ENCODE measurements at places on chromosomes 11 and 22.

DNA sequence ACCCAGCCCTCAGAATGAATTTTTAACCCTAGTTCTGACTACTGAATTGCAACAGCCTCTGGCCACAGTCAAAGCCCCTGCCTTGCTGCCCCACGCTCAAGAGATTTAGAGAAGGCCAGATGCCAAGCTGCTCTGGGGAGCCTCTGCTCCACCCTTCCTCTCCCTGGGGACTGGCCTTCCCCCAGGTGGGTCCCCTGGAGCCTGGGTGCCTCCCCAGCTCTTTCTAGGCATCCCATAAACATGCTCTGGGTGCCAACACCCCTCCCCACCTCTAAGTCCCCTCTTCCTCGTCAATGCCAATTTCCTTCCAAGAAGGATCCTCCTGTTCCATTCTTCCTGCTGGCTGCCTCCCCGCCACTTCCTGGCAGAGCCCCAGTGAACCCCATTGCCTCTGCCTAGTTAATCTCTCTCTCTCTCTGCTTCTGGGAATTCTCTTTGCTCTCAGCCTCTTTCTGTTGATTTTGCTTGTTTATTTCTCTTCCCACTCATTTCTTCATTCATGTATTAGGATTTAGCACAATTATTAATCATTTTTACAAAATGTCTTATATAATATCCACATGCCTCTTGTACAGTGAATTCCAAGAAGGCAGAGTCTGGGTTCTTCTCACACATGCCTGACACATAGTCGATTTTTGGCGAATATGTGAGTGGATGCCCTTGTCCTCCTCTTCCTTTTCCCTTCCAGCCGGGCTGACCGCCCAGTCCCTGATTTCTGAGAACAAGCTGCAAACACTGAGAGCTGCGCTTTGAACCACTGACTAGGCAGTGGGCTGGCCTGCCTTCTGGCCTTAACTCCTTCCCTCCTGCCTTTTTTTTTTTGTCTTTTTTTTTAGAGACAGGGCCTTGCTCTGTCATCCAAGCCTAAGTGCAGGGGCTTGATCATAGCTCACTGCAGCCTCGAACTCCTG lies 17.5 kb downstream of the UQCR10 start:
- DNase-seq, result no peak

DNA sequence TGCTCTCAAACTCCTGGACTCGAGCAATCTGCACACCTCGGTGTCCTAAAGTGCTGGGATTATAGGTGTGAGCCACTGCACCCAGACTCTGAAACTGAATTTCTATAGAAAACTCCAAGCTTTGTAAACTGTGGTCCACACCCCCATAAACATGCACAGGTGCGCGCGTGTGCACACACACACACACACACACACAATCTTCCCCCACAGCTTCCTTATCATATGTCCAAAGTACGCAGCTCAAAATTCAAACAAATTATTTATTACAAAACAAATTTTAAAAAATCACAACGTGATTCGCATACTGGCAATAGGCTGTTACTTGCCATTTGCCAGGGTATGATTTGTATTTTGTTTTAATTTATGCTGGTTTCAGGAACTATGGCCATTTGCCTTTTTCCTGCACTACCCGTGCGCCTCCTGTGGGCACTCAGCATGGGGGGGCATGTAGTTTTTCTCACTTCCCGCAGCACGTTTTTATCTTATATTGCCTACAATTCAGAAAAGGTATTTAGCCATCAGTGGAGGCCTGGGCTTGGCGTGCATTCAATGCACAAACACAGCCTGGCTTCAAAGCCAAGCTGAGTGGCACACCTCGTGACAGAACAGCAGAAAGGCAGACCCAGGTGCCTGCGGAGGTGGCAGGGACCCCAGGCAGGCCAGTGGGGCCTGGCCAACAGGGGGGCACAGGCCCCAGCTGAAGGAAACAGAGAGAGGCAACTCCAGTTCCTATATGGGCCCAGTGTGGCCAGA lies 10.8 kb upstream of the SNX32 start:
- no peak for DNase-seq

- no peak for DNase-seq
Observed at GRCh38 chr22:27213766-27214581, 556.6 kb downstream of the MIAT start.

- peak; percentile 82 for DNase-seq
Observed at GRCh38 chr11:112321501-112322172, 61.0 kb upstream of the PLET1 start.

DNA sequence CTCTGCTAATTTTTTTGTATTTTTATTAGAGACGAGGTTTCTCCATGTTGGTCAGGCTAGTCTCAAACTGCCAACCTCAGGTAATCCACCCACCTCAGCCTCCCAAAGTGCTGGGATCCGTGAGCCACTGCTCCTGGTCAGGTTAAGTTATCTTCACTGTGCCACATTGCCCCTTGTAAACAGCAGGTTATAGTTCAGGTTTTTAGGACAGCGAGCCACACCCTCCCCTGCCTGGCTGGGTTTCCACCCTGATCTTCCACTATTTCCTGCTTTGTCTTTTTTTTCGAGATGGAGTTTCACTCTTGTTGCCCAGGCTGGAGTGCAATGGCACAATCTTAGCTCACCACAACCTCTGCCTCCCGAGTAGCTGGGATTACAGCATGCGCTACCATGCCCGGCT lies 16.1 kb downstream of the ACO2 start:
- DNase-seq, result no peak

- DNase-seq, result peak; percentile 49
Observed at GRCh38 chr11:6604081-6604626, 580 bp downstream of the ILK start.

- DNase-seq, result no peak
Observed at GRCh38 chr11:66159324-66159984, 89.4 kb downstream of the PACS1 start.

GRCh38 chr11:125569915-125570621 lies 791 bp downstream of the EI24 start:
- DNase-seq, result no peak

DNA sequence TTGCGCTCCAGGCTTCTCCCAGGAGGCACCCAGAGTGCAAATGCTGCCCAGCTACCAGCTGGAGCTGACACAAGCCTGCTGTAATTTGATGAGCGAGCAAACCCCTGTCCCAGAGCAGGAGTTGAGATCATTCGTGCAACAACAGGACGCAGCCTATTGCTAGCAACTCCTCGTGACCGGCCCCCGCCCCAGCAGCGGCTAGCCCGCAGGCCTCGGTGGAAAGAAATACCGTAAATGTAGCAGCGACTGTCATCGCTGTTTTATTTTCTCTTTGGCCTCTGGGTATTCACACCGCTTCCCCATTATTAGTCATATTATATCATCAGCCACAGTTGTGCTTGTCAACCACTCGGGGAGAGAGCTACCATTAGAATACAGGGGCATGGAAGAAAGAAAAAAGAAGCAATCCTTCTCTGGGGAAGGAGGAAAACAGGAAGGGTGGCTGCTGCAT lies 59.2 kb upstream of the ATXN10 start:
- DNase-seq, result no peak

DNA sequence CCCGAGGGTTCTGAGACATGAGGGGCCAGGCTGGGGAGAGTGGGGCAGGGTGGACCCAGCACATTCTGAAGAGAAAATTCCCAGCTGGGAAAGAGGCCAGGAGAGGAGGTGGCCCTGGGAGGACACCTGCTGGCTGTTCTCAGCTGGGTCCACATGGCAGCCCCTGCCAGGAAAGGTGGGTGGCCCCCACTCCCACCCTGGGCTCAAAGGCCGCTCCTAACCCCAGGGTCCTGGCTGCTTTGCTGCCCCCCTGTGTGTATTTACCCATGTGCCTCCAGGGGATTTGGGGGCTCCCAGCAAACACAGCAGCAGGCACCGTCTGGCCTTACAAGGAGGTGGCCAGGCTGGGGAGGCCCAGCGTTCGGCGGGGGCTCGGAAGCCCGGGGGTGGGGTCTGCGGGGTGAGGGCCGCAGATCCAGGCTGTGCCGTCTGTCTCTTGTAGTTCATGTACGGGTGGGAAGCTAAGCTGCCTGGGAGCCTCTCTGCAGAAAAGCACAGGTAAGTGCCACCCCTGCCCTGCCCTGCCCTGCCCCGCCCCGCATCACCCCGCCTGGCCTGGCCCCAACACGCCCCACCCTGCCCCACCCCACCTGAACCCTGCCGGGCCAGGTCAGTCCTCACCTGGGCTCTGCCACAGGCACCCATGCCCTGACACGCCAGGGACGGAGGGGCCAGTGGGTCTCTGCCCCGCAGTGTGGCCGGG lies 10.6 kb downstream of the MUC5B start:
- DNase-seq, result no peak

- no peak for DNase-seq
Observed at GRCh38 chr11:5737091-5737490, 843 bp downstream of the OR56B1 start.

GRCh38 chr11:1496091-1496760 lies 9.6 kb upstream of the MOB2 start:
- DNase-seq, result no peak

DNA sequence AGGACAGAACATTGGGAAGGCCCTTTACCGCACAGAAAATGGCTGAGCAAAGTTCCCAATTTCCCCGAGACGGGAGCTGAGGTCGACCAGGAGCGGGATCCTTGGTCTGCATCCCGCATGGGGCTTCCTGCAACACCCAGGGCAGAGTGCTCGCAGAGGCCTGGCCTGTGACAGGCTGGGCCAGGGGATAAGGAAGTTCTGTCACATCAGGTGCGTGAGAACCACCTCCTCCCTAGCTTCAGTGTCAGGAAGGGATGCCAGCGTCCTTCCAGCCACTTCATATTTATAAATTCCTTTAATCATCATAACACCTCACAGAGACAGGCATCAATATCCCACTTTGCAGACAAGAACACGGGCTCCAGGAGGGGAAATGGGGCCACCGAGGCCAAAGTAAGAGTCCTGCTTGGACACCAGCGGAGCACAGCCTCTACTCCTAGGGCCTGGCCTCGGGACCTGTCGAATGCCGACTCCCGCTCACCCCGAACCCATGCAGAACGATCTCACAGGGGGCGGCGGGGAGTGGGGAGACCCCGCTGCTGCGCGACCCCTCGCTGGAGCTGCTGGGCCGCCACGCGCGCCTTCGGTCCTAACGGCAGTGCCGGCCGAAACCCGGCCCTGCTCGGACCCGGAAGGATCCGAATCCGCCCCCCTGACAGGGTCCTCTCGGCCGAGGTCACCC lies 532 bp downstream of the BET1L start:
- no peak for DNase-seq

- DNase-seq, result no peak
Observed at GRCh38 chr11:130550150-130550549, 101.7 kb downstream of the ADAMTS15 start.

DNA sequence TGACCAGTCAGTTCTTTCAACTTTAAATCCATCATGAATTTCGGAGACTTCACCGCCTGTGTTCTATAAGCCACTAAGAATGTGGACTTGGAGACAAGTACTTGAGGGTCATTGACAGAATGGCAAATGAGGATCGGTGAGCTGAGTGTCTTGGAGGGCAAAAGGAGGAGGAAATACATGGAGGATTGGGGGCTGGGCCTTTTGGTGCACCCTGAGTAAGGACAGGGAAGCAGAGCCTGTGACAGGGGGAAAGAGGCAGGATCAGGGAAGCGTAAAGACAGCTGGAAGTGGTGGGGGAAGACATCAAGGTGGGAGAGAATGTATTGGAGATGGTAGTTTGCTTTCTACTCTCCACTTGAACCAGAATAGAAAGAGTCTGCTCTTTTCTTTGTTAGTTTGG lies 70.4 kb upstream of the MTMR2 start:
- no peak for DNase-seq

GRCh38 chr11:105823495-105824033 lies 198.5 kb downstream of the MSANTD4 start:
- DNase-seq, result no peak

- DNase-seq, result no peak
Observed at GRCh38 chr22:39363751-39364515, 14.1 kb downstream of the SYNGR1 start.

DNA sequence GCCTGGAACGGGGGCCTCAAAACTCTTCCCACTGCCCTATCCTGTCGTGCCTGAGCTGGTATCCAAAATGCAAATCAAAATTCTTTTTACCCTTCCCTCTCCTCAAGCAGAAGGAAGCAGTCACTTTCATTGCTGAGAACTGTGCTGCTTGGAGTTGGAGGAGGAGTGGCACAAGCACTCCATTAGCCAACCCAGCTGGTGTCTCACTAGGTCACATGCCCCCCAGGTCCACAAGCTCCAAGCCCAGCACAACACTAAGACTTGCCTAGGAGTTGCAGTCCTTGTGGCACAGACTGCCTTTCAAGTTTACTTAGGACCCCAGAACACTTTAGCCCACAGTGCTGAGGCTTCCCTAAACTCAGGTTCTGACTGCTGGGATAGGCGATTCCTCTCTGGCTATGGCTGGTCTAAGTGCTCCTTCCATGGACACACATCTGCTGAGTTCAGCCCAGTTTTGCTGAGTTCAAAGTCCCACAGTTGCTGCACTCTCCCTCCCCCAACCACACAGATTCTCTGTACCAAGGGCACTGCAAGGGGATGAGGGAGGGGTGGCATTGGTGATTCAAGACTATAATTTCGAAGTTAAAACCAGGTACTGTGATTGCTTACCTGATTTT lies 68.6 kb downstream of the CHRDL2 start:
- no peak for DNase-seq

GRCh38 chr11:125342281-125342930 lies 153.7 kb downstream of the FEZ1 start:
- DNase-seq, result no peak

- DNase-seq, result no peak
Observed at GRCh38 chr11:74532501-74533246, 39.1 kb upstream of the LIPT2 start.

GRCh38 chr11:18775492-18776292 lies 15.9 kb downstream of the PTPN5 start:
- DNase-seq, result peak; percentile 23

DNA sequence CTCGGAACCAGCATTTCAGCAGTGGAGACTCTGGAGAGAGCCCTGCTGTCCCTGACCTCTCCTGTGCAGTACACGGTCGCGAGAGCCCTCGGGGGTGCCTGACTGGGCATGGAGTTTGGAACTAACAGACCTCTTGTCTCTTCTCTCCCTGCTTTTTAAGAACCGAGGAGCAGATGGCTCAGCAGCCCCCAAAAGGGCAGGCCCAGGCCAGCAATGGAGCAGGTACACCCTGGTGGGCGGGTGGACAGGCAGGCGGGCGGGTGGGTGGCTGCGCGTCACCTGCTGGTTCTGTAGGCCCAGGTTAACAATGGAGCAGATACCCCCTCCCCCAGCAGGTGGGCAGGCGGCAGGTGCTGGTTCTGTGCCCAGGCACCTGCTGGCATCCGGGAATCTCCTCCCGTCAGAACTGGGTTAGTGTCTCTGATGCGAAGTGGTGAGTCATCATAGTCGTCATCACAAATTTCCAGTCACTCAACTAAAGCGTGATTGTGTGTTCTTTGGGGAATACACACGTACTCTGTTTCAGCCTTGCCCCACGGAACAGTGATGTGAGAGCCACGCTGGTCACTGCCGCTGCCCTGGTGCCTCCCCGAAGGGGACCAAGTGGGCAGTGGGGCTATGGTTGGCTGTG lies 41.1 kb downstream of the GRAMD4 start:
- no peak for DNase-seq

All from SW 1271 (cell line).